ENCODE measurements at places on chromosomes 6 and 20.

DNA sequence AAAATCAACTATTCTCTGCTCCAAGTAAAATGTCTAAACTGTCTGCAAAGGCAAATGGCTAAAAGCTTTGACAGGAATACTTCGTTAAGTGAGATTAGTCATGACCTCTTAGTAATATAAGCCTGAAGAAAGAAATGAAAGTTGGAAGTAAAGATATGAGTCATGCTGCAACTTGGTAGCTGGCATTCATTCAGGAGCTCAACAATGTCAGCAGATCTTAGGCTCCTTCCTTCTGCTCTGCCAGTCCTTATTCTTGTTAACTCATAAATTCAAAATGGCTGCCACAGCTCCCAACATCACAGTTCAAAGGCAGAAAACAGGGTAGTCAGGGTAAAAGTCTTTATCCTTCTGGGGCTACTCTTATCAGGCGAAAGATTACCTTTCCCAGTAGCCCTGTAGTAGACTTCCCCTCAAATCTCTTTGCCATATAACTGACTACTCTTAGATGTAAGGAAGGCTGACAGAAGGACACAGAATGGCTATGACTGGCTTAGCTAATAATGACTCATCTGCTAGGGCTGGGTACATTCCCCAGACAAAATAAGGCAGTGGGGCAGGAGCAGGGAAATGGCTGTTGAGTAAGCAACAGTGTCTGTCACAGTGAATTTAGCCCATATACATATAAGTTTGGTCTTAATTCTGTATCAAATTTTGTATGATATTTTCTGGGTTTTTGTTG is 24.4 kb upstream of the C6orf62 start:
- DNase-seq = no peak

DNA sequence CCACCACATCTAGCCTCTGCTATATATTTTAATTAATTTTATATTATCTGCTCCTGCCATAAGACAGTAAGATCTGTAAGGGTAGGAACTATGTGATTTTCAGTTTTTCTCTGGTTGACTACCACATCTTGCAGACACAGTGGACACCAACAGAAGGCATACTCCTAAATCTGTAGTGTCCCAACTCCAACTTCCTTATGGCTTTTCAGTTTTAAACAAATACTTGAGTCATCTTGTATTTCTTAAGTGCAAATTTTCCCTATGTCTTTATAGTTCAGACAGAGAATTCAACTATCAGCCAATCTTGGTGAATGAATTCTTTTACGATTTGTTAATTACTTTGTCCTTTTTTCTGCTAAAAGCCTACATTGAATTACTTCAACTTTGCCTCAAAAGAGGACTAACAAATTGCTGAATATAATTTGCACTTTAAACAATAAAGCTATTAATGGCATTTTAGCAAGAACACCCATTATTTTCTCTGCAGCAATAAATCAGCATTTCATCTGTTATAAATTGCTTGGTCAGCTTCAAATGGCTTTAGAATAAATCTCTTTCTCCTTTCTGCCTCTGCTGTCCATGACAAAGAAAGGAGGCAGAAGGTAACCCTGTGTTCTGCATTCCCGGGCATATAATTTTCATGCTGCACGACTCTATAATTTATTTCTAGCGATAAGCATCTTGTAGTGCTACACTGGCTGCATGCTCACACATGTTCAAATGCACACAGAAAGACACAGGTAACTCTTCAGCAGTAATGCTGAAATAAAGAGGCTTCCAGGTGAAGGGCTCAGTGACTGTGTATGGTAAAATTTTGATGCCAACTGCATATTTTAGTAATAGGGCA is 144.8 kb downstream of the BACH2 start:
- DNase-seq = no peak

DNA sequence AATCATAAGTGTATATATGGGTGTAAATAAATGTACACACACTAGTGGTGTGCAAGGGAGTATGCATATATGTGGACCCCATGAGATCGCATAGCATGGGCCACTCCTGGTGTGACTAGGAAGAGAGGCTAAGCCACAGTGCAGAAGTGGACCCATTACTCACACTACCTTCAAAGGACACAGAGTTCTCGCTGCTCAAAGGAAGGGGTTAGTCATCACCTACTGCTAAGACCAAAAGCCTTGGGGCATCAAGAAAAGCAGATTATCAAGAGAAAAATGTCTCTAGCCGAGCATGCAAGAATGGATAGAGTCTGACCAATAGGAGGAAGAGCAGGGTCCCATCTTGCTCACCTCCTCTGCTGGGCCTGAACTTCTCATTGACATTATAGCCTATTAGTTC is 195.5 kb downstream of the MAFB start:
- no peak for DNase-seq

DNA sequence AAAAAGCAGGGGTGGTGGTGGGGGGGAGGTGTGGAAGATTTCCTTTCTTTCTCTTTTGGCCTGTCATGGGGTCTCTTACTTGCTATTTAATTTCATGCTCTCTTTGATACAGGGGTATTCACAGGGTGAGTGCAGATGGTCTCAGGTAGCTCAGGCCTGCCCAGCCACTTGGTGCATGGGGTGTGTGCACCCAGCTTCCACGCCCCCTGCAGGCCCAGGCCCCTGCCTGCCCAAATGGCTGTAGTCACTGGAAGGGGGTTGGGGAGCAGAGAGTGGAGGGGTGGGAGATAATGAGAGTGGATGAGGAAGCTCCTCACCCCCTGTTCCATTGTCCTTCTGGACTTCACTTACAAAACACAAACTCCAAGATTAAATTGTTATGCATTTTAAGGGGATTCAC is 133.6 kb upstream of the SGK1 start:
- no peak for DNase-seq

- DNase-seq = no peak
Measured at GRCh38 chr6:35178932-35179832, 34.6 kb upstream of the SCUBE3 start.

GRCh38 chr6:13454286-13455221 is 32.8 kb downstream of the GFOD1 start:
- peak; percentile 31 for DNase-seq

DNA sequence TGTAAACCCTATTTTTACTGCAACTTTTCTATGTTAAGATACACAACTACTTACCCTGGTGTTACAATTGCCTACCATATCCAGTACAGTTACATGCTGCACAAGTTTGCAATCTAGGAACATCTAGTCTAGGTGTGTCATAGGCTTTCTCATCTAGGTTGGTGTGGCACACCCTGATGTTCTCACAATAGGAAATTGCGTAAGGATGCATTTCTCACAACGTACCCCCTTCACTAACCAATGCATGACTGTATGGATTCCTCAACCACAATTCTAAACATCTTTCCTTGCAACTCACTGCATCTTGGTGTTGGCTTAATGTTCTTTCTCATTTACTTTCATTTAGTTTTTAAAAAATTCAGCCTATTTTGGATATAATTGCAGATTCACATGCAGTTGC is 31.6 kb downstream of the GJA10 start:
- DNase-seq = no peak

DNA sequence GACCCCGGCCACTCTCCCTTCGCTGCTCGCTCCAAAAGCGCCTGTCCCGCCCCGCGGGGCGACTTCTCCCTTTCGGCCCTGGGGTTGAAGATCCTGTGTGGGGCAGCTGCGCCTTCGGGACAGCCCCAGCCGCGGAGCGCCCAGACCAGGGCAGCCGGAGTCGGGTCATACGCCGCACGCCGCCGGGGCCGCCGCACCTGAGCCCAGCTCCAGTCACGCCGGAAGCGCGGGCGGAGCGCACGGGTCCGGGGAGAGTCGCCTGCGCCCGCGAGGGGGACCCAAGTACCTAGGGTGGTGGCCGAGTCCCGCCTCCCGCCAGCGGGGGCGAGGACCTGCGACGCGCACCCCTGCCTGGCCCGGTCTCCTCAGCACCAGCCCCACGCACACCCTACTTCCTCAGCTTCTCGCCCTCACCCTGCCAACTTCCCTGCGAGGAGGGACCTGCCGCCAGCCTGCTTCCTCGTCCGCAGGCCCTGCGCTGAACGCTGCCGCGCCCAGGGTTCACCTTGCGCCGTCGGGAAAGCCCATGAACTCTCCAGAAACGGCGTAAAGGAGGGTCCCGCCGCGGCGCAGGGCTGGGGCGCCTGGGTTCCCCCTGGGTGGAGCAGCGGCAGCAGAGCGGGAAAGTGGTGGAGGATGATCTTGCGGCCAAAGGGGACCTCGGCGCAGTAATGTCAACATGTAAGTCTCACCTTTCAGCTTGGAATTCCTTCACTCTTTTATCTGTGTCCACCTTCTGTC is at the start of gene ADGRG6:
Gene ADGRG6, plus strand, starts transcription at position 357 of the 741 bp plus-strand sequence. Its CDS starts 323 bp downstream, at position 680.
- DNase-seq = peak; percentile 48

DNA sequence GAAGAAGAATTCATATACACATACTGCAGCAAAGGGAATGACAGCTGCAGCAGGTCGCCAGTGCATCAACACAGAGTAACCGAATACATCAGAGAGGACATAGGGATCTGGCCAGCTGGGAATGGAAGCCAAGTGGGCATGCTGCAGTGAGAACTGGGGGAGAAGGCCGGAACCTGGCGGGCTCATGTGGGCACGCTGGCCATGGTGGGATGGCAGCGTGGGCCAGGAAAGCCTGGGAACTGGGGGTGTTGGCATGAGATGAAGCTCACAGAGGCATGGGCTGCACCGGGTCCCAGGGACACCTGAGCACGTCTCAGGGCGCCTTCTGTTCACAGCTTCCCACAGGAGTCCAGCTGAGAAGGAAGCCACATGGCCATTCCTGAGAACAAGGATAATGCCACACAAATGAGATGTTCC is 139.5 kb upstream of the AGPAT4 start:
- DNase-seq = no peak

GRCh38 chr20:62436692-62437091 is 9.4 kb upstream of the RBBP8NL start:
- DNase-seq = no peak

- DNase-seq = no peak
Measured at GRCh38 chr6:122422614-122423267, 23.3 kb downstream of the HSF2 start.

- DNase-seq = no peak
Measured at GRCh38 chr6:43926634-43927531, 156.9 kb downstream of the VEGFA start.

- no peak for DNase-seq
Measured at GRCh38 chr6:137737836-137738596, 129.0 kb upstream of the TNFAIP3 start.

DNA sequence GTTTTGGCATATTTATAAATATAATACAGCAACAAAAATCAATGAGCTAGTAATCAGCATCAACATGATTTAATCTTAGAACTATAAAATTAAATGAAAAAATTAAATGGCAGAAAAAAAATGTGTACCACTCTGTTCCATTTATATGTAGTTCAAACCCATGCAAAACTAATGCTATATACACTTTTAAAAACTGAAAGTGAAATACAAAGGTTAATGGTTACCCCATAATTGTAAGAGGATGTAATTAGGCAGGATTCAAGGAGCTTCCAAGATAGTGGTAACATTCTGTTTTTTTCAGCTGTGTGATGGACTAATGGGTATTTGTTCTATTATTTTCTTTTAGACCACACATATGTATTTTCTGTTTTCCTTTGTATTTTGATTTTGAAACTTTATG is 492.1 kb downstream of the UTRN start:
- DNase-seq = no peak
